Calu3 (cell line): ENCODE measurements at places on chromosomes 3 and 15. TPM values are rescaled to one million over a fixed set of nuclear protein-coding genes. Genes with fewer than 3 reads are reported as not detected.

- no peak for DNase-seq
Observed at GRCh38 chr3:45272828-45273470, 46.9 kb upstream of the TMEM158 start.

GRCh38 chr3:39095778-39096177, 11.6 kb downstream of the GORASP1 start:
- no peak for DNase-seq

DNA sequence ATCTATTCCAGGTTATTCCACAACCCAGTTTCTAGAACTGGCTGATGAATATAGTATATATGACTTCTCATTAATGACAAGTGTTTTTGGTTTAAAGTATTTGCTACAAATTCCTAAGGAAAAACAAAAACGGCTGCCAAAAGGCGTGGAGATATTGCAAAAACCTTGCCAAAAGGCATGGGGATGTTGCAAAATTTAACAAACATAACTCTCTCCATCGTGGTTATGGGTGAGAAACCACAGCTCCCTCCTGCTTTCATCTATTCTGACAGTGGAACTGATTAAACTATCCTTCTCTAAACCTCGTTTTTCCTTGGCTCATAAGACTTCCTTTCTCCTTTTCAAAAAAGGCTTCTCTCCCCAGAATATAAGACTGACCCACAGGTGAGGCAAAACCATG, 342.0 kb upstream of the PDZRN3 start:
- DNase-seq, result no peak

GRCh38 chr3:181418233-181418632, 293.5 kb upstream of the SOX2 start:
- no peak for DNase-seq

DNA sequence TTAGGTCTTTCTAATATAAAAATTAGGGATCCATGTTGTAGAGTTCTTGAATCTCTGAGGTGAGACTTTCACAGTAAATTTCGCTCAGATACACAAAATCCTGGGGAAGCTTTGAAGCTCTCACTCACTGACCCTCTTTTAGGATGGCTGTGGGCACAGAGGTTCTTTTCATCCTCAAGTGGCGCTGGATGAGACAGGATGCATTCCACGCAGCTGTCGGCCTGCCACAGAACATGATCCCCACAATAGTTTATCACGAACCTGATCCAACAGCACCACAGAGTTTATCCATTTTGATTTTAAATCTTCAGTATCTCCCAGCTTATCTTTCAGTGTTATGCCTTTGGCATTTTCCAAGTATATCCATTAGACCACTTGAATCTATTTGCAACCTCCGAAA, 91.9 kb downstream of the WDR76 start:
- DNase-seq, result no peak

GRCh38 chr3:126024049-126024854, 55.3 kb downstream of the ROPN1B start:
- DNase-seq, result no peak

GRCh38 chr3:9109568-9109914, 139.9 kb downstream of the SRGAP3 start:
- no peak for DNase-seq

DNA sequence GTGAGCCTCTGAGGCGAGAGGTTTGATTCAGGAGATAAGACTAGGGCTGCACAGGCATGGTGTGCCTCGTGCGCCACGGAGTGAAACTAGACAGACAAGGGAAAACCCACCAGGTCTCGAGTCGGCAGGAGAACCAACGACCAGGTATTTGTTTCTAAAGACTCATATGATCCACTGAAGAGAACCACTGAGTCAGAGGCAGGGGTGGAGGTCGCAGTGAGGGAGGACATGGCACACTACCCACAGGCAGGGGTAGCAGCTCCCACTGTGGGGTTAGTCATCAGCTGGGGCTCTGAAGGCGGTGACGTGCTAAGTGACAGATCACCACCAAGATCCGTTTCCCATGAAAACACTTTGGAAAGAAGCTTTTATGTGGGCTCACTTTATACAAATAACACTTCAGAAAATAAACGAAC, 45.7 kb downstream of the CHSY1 start:
- no peak for DNase-seq

DNA sequence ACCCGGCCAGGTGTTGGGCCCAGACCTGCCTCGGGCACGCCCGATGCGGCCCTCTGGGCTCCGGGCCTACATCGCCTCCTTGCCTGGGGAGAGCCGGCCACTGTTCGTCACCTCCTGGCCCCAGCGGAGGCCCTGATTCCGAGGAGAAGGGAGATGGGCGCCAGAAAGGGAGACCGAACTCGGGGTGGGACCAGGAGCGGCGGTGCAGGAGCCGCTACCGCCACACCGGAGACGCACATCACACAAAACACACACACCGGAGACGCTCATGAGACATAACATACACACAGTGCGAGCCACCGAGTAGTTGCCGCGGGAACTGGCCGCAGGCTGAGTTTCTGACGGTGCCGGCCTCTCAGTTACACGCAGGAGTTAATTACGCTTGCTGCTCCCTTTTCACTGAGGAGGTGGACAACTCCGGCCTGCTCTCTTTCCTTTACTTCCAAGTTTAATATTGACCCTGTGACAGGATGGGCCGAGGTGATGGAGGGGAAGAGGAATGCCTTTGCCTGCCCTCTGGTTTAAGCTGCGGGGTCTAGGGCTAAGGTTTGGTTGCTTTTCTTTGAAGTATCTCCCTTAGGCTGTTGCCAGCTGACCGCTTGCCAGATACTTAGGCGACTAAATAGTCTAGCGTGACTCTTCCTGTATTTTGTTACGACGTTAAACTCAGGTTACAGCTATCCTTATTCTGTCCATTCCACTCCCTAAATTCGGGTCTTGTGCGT, 570 bp downstream of the PCNP start:
- DNase-seq, result no peak

DNA sequence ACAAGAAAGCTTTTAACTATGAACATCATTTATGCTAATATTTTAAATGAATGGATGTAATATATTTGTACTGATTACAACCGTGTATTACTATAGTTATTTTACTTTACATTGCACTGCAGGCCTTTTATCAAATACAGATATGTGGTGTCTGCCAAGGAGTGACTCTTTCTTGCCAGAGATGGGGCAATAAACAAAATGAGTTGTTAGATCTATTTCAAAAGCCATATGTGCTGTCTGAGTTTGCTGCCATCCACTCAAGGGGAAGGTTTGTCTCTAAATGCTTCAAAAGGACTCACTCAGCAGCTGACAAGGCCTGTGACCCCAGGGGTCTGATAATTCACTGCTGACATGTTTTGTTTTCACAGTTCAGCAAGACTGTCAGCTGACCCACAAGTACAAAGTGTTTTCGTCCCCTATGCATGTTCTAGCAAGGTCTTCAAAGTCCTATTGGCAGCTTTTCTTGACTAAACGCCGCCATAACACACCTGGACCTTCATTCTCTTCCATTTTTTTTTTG, 41.3 kb upstream of the ZBED2 start:
- no peak for DNase-seq

DNA sequence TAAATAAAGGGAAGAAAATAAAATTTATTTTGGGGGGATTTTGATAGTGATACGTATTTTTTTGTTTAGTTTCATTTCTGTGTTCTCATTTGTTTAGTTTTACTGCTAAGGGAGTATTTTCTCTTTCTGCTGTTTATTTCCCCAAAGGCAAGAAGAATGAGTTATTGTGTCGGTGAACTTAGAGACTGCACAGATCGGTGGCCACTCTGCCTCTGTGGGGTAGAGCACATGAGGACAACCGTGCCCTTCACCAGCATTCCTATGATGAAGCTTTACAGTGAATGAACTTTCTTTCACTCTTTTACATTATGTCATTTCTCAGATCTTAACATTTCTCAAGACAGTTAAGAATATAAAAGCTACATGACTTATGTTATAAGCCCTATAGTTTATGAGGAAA, 214.4 kb downstream of the OCA2 start:
- no peak for DNase-seq

- peak; percentile 9 for DNase-seq
Observed at GRCh38 chr3:3664935-3665334, 134.3 kb upstream of the LRRN1 start.

- DNase-seq, result no peak
Observed at GRCh38 chr15:79967298-79968182, 3.5 kb downstream of the BCL2A1 start.

DNA sequence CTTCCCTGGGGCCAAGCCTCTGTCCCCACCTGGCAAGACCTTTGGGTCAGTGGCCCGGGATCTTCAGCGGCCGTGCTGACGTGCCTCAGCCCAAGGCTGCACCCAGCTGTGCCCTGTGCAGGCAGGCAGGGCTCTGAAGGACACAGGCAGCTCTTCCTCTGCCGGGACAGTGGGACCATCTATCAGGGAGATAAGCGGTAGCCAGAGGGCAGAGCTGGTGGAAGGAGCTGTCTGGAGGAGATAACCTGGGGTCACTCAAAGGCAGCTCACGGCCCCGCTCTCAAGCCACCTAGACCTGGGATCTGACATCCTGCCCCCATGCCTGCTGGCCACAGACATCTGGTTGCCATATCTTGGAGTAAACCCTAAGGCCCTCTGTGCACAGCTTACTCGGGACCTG, 27.3 kb downstream of the DUSP7 start:
- DNase-seq, result no peak

DNA sequence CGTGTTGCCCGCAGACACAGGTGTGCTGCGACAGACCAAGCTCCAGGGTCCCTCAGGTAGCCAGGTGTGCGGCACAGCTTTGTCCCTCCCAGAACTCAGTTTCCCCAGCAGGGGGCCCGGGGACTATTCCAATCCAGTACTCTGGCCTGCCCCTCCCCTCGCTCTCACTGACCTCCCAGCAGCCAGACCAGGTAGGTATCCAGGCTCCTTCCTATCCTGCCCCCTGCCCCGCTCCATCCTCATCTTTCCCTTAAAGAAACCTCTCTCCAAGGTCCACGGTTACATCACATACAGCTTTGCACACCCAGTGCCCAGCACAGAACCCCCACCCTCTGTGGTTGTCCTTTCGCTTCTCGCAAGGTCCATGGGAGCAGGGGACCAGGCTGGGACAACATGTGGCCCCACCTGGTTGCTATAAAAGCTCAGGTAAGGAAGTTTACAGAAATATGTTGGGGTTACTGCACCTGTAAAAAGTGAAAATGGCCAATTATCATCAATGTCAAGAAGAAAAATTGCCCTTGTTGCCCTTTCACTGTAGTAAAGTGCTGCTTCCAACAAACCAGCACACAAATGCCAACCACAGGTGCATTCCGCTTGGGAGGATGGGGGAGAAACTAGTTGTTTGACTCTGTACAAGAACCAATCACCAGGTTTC, 7.3 kb upstream of the CYP11A1 start:
- no peak for DNase-seq

GRCh38 chr3:130758624-130759369, 12.2 kb upstream of the PIK3R4 start:
- DNase-seq, result no peak

- no peak for DNase-seq
Observed at GRCh38 chr15:74381481-74381880, 14.0 kb upstream of the CYP11A1 start.

DNA sequence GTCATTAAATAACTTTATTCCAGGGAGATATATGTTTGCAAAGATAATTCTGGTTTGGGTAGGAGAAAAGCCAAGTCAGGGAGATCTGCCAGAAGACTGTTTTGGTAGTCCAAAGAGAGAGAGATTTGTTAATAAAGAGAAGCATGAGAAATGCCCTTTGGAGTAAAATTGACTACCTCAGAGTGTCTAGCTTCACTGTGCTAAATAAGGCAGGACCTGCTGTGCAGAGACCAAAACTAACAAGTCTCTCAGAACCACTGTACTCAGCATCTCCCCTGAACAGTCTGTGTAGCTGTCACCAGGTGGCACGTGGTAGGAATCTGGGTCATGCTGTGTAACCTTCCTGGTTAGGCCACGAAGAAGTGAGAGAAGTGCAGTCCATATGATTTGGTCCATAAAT, 31.6 kb upstream of the SLC35G2 start:
- peak; percentile 50 for DNase-seq

- no peak for DNase-seq
Observed at GRCh38 chr3:160010578-160010977, 21.9 kb downstream of the IL12A start.

DNA sequence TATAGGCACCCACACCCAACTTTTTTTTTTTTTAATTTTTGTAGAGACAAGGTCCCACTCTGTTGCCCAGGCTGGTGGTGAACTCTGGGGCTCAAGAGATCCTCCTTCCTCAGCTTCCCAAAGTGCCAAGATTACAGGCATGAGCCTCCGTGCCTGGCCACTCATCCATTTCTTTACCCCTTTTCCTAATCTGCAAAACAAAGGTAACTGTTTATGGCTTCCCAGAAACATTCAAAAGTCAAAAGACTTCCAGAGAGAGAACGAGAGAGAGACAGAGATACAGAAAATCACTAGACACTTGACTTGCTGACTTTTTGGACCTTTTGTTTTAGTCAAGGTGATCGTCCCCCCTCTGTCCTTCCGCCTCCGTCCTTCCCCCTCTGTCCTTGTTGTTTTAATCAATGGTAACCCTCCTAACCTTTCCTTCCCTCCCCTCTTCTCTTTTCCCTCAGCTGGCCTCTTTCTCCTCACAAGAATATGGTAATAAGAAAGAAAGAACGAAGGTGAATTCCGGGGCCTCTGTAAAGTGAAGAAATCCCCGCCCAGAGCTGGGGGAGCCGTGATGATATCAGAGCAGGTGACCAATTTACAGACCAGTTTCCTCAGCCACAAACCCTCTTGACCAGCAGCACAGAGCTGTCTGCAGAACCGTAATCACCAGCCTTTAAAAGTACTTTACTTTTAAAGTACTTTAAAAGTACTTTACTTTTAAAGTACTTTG, 21.9 kb downstream of the KLHL6 start:
- DNase-seq, result no peak

- peak; percentile 58 for DNase-seq
Observed at GRCh38 chr15:78259232-78259631, 5.1 kb upstream of the DNAJA4 start.

- peak; percentile 75 for DNase-seq
Observed at GRCh38 chr3:38138349-38139190, at the start of gene MYD88. MYD88 (plus strand) TSS chr3:38138661; CDS start chr3:38138701, 40 bp downstream.

- DNase-seq, result no peak
Observed at GRCh38 chr3:175383371-175383770, 524.2 kb downstream of the NAALADL2 start.

- DNase-seq, result no peak
Observed at GRCh38 chr15:23566071-23566554, 639 bp downstream of the MKRN3 start.

MYZAP gene
- 5.1 and 6.9 TPM in 2 replicates for total RNA-seq

LRTM1 gene
- not detected in 2 replicates for total RNA-seq

ECE2 gene
- total RNA-seq, result not detected in 2 replicates

POPDC2 gene
- total RNA-seq, result 0.80 and 1.0 TPM in 2 replicates

MASP1 gene
- total RNA-seq, result 0.17 and 0.59 TPM in 2 replicates

DUOXA2 gene
- 0.34 TPM in 1 of 2 replicates, not detected in the other for total RNA-seq

CLK3 gene
- total RNA-seq, result 89.2 and 93.5 TPM in 2 replicates

FSTL1 gene
- 10.0 and 18.5 TPM in 2 replicates for total RNA-seq

ZNF654 gene
- 12.9 and 14.1 TPM in 2 replicates for total RNA-seq

C2CD4B gene
- 18.8 and 29.9 TPM in 2 replicates for total RNA-seq

ISLR gene
- total RNA-seq, result not detected in 2 replicates

OSBPL10 gene
- 53.3 and 74.7 TPM in 2 replicates for total RNA-seq

LYSMD2 gene
- total RNA-seq, result 14.3 TPM in 2 replicates

MYO5A gene
- total RNA-seq, result 5.1 and 6.1 TPM in 2 replicates

KBTBD8 gene
- total RNA-seq, result 4.1 and 5.9 TPM in 2 replicates

RPSA gene
- total RNA-seq, result 751 and 904 TPM in 2 replicates

MKRN2OS gene
- total RNA-seq, result 2.1 and 3.9 TPM in 2 replicates
